ENCODE measurements at places on chromosomes 12 and 14.

DNA sequence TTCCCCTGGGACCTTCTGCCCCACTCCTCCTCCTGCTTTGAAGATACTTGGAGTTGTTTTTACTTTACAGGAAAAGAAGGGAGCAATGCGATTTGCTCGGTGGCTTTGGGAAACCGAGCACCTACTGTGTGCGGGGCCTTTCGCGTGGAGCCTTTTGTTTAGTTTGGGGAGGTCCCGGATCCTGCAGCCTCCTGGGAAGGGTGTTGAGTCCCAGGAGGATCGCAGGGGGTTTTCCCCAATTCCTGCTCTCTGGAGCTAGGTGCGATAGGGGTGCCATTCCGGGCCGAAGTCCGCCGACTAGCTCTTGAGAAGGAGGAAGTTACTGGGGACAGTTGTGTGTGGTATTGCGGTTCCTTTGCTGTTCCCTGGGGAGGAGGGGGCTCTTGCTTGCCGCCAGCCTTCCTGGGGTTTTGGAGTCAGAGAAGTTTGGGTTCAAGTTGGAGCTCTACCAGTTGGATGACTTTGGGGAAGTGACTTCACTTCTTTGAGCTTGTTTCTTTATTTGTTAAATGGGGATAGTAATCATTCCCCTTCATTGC, 1.1 kb downstream of the BRI3BP start:
- no peak for DNase-seq

- no peak for DNase-seq
Observed at GRCh38 chr12:122413516-122414404, 8.7 kb downstream of the CLIP1 start.

DNA sequence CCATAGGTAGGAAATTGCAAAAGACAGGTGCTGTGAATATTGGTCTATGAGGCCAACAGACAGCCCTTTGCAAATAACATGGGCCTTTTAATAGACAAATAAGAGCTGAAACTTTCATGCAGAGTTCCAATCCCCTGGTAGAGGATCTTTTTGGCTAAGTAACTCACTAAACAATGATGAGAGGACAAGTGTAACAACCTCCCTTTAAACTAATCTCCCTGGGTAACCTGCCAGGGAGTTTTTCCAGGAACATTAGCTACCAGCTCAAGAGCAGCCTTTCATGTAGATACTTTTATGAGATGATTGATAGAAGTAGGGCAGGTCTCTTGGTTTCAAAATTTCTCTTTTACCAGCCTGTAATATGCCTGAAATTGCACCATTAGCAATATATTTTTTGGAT, 13.8 kb upstream of the CACNA1C start:
- no peak for DNase-seq

DNA sequence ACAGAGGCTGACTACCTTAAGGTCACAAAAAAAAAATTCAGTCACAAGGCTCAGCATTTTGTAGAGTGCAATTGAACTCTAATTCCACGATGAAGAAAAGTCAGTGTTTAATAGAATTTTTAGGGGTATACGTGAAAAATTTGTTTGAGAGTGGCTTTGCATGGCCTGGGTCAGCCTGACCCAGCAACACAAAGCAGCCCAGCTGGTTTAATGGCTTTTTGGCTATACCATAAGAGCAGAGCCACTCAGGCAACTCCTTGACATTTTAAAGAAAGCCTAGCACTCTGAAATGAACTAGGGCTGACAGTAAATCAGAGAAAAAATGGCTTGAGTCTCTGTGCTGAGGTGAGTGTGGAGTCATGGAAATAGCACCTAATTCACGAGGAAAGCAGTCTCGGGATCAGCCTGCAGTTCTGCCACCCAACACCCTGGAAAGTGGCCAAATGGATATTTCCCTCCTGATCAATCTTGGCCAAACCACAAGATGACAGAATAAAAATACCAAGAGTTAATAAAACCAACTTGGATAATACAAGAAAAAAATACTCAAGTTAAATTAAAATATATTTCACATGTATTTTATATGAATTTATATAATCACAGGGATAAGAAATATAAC, 59.5 kb downstream of the GALNT4 start:
- no peak for DNase-seq

DNA sequence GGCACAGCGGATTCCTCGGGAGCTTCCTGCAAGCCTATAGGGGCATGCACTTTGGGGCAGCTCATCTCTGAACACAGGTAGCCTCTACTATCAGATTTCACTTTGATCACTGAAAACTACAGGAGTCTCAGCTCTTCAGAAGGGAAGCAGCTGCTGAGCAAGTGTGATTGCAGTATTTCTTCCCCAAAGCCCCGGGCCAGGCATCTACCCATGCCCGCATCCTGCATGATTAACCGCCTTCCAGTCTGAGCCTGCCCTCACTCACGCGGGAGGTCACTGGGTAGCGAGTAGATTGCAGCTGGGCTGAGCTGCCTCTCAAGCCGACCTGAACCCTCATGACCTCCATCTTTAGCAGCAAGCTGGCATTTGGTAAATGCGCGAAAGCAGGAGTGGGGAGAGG, 334.7 kb downstream of the DPF3 start:
- no peak for DNase-seq

- DNase-seq: no peak
Observed at GRCh38 chr12:74791365-74791764, 253.7 kb downstream of the ATXN7L3B start.

GRCh38 chr14:60905923-60906322, 75.0 kb downstream of the TRMT5 start:
- DNase-seq: no peak

DNA sequence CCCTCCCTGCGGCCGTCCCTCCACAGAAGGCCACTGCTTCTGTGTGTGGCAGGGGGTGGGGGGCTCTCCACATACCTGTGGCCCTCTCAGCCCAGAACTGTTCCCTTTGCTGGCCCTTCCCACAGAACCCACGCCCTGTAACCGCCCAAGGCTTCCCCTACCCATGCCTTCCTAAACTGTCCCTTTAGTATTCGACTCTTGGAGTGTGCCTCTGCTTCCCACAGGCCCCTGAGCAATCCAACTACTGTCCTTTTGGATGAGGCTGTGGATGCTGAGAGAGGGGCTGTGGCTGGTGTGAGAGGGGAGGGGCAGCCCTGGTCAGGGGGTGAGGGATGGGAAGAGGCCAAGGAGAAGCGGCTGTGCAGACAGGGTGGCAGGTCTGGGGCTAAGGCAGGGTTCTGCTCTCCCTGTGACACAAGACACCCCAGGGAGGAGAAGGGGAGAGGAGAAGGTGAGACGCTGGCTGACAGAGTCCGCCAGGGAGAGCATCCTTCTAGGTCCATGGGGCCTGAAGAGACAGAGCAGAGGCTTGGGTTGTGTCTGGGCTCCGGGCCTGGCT, 46.0 kb downstream of the DLK1 start:
- DNase-seq: no peak

- DNase-seq: no peak
Observed at GRCh38 chr12:106764738-106765137, 9.7 kb upstream of the RIC8B start.

DNA sequence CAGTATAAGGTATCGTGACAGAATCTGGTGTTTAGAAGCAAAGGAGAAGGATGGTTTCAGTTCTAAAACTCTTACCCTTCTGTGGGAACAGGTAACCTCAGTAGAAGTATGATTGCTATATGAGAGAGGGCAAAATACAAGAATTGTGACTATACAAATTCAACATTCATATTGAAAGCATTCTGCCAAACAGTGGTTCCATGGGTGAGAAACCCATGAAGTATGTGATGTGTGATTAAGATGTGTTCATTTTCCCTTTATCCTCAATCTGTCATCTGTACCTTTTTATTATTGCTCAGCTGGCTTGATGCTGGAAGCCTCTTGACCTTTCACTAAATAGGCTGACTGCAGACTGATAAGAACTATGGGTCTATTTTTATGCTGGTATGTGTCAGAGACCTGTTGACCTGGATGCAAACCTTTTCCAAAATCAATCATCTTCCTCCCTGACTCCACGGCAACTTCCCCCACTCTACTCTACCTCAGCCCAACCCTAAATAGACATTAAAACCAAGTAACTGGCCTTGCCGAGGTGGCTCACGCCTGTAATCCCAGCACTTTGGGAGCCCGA, 109.6 kb downstream of the STXBP6 start:
- no peak for DNase-seq

Measured in breast epithelium (tissue), 4 donors.